Anterior cingulate cortex (tissue), 58 donors: ENCODE measurements at places on chromosomes 7 and 10.

- no peak for DNase-seq
Observed at GRCh38 chr7:136058546-136058945, 81.4 kb upstream of the MTPN start.

DNA sequence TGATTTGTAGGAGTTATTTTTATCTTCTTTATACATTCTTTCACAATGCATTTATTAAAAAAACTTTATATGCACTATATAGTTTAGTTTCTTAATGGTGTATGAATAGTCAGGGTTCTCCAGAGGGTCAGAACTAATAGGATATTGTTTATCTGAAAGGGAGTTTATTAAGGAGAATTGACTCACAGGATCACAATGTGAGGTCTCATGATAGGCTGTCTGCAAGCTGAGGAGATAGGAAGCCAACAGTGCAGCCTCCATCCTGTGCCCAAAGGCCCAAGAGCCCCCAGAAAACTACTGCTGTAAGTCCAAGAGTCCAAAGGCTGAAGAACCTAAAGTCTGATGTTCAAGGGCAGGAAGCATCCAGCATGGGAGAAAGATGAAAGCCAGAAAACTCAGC, 192.8 kb upstream of the AHR start:
- DNase-seq, result no peak

- peak; percentile 5 for DNase-seq
Observed at GRCh38 chr7:21542891-21543527, at the start of gene DNAH11. Gene DNAH11 (plus strand): TSS chr7:21543039. CDS start chr7:21543246, 207 bp downstream.

GRCh38 chr10:72089618-72090017, 1.3 kb upstream of the SPOCK2 start:
- no peak for DNase-seq

- DNase-seq, result no peak
Observed at GRCh38 chr7:94303695-94304094, 91.0 kb upstream of the COL1A2 start.

DNA sequence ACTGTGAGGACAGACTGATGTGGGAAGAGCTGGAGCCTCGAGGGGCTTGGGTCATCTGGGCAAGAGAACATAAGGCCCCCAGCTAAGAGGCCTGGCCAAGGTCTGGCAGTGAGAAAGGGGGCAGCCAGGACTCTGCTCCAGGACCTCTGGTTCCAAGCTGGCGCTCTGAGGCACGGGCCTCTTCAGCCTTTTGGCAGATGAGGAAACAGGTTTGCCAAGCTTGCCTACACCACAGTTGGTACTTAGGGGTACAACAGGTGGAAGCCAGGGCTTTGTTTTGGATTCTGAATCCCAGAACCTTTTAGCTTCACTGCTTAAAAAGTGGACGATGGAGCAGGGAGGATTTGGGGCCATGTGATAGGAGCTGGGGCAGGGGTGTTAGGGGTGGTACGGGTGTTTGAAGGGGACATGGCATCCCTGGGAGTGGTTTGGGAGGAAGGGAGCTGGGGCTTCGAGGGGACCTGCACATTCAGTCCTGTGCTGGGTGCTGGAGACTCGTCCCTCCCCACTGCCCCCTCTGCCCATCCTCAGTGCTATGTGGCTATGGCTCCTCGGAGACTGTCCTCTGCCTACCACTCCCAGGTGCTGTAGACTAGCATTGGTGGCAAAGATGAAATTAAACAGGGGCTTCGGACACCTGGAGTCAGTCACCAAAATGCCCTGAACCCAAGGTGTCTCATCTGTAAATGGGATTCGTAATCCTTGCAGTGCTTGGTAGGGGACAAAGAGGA, 30.3 kb downstream of the ZNF775 start:
- no peak for DNase-seq

DNA sequence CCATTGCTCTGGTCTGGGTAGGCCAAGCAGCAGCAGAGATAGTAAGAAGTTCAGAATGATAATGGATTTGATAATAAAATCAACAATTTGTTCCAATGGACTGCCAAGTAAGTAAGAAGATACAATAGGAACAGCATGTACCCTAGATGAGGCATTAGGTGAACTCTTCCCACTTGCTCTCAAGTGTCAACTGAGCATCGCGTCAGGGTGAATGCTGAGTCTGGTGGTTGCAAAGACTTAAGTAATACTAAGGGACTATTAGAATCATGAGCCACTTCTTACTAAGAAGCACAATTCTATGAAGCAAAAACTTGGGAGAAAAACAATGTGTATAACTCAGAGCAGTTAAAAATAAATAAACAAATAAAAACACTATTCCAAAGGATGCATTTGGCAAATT, 54.5 kb downstream of the LRRN3 start:
- no peak for DNase-seq

GRCh38 chr10:34003561-34003960, 669.1 kb upstream of the NRP1 start:
- DNase-seq, result no peak

DNA sequence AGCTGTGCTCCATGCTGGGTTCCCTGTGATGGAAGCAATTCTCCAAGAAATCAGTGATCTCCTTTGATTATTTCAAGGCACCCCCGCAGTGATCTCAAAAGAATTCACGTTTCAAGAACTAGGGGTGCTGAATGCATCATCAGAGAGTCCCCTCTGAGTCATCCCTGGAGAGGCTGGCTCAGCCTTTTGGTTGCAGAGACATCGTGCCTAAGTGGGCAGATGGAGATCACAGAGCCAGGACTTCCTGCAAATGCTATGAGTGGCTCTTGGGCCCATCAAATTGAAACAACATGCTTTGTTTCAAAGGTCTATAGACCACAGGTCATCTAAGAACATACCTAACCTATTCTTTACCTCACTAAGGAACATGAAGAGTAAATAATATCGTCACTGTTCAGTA, 41.5 kb upstream of the PLEKHA1 start:
- DNase-seq, result no peak

DNA sequence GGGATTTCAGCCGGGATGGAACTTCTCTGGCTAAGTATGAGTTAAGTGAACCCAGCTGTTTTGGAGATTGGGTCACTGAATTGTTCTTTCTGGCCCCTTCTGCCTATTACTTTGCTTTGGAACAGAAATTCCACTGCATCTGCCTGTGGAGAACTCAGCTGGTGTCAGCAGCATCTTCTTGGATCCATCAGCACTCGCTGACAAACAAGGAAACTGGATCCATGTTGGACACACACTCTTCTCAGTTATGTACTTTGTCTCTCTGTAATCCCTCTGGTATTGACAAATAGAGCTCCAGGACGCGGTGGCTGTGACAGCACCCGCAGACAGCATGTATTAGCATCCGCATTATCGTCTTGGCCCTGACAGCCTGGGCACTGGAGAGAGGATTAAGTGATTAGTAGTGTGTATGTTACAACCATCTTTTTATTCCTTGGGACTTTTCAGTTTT, 73.0 kb upstream of the BMPER start:
- no peak for DNase-seq

DNA sequence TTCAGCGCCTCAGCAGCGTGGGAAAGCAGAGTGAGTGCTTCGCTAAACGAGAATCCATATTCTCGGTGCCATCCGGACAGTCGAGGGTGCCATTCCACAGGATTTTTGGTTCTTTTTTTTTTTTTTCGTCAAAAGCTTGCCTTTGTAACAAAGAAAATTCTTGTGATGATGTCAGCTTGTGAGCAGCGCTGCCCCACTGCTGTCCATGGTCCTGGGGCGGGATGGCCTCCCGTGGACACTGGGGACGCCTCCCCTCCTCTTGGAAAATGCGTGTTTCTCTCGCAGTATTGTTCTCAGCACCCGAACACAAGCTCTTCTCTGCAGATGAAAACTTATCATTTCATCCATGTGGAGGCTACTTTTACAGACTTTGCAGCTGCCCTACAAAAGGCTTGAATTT, 477.4 kb downstream of the TCERG1L start:
- no peak for DNase-seq

- DNase-seq, result no peak
Observed at GRCh38 chr7:44323381-44324203, 1.8 kb downstream of the CAMK2B start.

GRCh38 chr10:104072786-104073185, 12.9 kb downstream of the COL17A1 start:
- no peak for DNase-seq

DNA sequence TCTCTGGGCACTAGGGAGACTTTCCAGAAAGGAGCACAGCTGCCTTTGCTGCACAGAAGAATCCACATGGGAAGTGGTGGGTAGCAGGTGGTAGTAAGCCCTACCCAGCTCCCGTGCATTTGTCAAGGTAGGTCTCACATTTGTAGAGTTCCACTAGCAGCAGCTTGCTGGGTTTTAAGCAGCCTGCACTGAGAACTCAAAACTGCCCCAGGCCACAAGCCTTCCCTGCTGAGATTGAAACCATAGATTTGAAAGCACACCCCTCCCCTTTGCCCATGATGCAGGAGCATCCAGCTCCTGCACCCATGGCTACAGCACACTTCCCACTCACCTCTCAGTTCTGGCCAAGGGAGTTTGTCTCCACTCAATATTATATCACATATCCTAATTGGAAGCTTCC, 604.5 kb upstream of the STEAP1 start:
- DNase-seq, result no peak

DNA sequence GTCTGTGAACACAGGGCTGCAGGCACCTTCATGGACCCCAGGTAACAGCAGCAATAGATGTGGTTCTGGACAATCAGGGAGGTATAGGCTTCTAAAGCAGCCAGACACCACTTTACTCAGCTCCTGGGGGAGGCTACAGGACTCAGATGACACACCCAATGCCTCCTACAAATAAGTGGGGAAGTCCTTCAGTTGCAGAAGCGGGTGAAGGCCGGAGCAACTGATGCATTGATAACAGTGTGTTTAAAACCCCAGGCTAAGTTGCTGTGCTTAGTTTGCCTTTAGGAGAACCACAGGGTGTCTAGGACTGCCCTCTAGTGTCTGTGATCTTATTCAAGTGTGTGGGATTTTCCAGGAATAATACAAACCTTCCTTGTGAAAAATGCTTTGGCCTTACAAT, 5.9 kb upstream of the ITGA8 start:
- DNase-seq, result no peak

DNA sequence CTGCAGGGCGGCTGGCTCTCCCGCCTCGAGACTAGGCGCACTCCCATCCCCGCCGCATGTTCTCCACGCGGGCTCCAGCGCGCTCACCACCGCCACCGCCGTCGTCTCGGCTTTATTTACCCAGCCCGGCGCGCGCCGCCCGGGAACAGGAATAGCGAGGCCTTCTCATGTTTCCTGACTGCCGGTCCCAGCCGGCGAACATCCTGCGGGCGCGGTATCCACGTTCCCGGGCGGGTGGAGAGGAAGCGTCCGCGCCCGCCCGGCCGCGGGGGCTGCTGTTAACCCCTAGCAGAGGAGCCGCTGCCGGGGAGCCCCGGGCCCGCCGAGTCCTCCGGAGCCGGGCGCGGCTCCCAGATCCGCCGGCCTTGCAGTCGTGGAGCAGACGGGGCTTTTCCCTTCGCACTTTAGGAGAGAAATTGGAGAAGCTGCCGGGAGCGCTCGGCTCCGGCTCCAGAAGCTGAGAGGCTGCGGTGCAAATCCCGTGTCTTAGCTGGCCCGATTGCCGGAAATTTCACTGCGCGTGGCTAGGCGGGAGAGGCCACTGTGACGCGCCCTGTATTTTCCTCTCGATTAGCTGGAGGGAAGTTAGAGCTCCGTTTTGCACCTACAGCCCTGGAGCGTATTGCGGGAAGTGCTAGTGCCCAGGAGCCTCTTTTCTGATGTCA, at the start of gene MKX:
Gene MKX, minus strand, starts transcription at position 88 of the 665 bp plus-strand sequence. CDS start 2,404 bp downstream, outside the sequence.
- DNase-seq, result no peak

DNA sequence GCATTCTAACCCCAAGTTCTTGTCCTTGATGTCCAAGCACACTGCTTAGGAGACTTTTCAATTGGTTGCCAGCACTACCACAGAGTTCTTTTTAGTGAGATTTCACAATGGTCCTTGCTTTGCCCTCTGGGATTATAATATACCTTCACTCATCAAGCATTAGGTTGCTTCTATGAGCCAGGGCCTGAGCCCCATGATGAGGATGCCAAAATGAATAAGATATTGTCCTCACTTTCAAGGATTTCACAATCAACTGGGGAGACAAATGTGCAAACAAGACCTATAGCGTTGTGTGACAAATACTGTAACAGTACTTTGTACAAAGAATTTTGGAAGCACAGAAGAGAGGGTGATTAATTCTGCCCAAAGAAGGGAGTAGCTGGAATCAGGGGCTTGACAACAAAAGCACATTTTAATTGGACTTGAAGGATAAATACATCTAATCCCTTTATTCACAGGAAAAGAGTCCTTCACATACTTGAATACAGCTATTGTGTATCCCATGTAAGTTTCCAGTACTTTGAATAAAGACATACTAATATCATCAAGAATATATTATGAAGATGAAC, 263.6 kb upstream of the LRRN3 start:
- no peak for DNase-seq

- no peak for DNase-seq
Observed at GRCh38 chr10:71465551-71466252, 69.0 kb downstream of the CDH23 start.

DNA sequence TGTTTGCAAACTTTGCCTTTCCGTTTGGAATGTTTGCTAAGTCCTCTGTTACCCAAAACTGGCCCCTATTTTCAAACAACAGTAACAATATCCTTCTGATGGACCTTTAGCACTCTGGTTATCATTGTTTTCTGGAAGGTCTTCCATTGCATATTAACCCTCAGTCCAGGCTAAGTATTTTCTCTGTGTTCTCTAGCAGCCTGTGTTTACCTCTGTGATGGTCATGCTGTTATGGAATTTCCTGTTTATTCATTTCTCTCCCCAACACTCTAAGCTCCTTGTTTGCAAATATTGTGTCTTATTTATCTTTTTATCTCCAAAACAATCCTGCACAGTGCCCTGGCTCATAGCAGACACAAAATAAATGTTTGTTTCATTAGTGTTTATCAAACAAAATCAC, 560.3 kb downstream of the ATRNL1 start:
- no peak for DNase-seq

DNA sequence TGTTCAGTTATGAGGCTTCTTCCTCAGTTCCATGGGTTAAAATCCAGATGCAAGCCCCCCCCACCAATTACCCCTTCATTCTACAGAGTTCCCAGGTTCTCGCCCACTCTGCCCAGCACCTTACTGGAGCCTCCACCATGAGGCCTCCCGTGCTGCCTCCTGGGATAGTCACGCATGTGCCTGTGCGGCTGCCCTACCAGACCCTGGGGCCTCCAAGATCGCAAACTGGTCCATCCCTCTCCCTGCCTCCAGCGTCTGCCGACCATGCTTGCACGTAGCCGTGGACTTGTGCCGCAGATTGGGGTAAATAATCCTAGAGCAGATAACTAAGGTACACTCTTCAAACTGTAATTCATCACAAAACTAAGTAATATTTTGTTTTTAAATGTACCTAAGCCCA, 611.2 kb downstream of the PTPRN2 start:
- no peak for DNase-seq

- no peak for DNase-seq
Observed at GRCh38 chr7:27329909-27330308, 87.3 kb downstream of the EVX1 start.

GRCh38 chr10:75852851-75853484, 421.5 kb downstream of the LRMDA start:
- no peak for DNase-seq
